HuH-7.5 (cell line): ENCODE measurements at places on chromosomes 1 and 21.

- no peak for DNase-seq
These were observed 32.8 kb upstream of the SLC45A1 start for GRCh38 chr1:8285103-8285502.

DNA sequence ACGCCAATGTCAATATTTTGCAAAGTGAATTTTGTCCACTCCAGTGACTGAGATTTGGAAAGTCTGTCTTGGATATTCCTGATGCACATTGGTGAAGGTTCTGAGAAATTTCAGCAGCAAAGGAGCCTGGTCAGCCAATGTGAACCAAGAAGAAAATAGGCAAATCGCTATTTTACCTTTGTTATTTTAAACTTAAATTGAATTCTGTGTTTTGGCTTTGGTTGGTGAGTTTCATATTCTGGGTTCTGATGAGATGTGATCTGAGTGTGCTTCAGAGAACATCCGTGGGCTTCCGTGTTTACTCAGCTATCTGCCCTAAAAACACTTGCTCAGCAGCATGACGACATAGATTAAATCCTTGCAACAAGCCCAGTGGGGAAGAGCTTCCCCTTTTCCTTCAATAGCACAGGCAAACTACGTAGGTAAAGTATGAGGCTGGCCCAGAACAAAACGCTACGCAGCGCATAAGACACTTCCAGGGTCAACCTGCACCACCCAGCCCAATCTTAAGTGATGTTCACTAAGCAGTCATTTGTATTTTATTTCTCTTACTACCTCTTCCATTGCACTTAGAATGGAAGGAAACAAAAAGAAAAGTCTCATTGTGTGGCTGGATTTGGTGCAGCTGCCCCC is 176.4 kb upstream of the KAZN start:
- no peak for DNase-seq

DNA sequence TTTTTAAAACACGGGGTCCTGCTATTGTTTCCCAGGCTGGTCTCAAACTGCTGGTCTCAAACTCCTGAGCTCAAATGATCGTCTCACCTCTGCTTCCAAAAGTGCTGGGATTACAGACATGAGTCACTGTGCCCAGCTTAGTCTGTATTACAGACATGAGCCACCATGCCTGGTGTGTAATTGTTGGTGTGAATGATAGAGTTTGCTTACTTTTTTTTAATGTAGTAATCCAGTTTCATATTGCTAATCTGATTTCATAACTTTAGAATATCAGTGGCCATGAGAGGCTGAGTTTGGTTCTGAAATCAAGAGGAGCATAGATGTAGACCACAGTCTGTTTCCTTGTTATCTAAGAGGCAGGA is 3.4 kb downstream of the EPB41 start:
- no peak for DNase-seq

DNA sequence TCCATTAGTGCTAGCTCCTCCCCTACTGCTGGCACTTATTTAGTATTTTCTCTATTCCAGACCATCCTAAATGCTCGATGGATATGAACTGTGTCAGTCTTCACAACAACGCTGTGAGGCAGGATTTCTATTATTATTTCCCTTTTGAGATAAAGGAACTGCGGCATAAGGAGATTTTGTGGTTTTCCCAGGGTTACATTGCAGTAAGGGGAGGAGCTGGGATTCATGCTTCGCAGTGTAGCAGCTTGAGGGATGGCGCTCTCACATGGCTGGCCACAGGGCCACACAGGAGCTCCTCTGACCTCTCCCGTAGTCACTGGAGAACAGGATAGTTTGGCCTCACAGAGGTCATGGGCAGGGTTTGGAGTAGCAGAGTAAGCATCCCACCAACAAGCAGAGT is 116.9 kb downstream of the BEND5 start:
- DNase-seq: no peak

DNA sequence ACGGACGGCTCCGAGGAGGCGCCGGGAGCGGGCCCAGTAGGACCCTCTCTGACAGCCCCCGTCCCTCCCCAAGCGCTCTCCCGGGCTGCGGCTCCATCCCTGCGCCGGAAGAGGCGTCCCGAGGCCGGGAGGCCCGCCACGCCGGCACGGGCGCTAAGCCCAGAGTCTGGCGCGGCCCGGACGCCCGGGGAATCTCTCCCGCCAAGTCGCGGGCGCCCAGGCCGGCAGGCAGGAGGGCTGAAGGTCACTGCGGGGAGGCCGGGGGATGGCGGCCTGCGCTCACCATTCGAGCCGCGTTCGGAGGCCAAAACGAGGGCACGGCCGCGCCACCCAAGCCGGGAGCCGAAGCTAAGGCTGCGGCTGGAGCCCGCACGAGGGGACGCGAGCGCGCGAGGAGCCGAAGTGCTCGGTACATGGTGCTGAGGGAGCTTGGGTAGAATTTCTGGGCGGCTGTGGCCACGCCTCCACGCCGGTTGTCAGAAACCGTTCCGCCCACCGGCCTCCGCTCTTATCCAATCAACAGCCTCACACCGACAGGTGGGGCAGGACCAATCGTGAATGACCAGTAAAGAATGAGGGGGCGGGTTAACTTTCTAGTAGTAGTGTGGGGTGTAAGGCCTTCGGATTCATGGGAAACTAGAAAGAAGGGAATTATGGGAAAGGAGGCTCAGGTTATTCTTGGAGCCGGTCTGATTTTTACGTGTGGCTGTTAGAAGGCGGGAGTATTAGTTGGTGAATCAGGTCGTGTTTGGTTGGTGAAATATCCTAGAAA is at the start of gene FH:
FH (minus strand) TSS at position 448 of the 772 bp plus-strand sequence; CDS start at position 415, 33 bp downstream.
- DNase-seq: peak; percentile 71

DNA sequence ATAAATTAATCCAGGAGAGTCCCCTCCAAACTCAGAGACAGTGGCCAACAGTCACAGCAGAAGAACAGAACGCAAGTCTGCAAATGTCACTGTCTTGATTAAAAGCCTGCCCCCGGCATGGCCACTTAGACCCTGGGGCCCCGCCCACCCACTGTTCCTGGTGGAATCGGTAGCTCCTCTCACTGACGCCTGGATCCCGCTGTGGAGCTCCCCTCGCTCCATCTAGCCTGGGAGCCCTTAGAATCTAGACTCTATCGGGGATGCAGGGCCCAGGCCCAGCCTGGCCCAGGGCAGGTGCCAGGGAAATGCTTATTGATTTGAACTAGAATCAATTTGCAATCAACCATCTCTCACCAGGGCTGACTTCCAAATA is 21.4 kb upstream of the PLEKHG5 start:
- no peak for DNase-seq

DNA sequence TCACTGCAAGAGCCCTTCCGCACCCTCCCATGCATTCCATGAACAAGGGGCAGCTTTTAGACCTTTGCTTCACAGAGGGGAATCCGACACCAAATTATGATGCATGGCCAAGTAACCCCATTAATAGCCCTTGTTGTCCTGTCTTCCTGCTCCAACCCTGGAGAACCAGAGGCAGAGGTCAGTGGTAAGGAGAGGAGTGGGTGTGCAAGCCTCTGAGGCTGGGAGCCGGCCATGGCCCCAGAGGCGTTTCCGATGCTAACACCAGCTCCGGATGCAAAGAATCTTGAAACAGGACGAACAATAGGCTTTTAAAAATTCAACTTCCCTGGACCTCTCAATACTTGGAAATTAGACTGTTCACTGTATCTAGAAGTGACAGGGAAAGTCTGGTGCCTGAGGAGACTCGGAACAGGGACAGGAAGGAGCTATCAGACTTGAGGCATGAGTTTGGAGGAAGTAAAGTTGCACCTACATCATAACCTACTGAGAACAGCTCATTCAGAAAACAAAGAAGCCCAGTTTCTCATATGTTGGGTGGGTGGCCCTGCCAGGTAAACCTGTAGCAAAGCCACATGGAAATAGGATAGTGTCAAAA is 101.2 kb upstream of the ERG start:
- DNase-seq: no peak
